ENCODE measurements at places on chromosomes 7 and 10.

DNA sequence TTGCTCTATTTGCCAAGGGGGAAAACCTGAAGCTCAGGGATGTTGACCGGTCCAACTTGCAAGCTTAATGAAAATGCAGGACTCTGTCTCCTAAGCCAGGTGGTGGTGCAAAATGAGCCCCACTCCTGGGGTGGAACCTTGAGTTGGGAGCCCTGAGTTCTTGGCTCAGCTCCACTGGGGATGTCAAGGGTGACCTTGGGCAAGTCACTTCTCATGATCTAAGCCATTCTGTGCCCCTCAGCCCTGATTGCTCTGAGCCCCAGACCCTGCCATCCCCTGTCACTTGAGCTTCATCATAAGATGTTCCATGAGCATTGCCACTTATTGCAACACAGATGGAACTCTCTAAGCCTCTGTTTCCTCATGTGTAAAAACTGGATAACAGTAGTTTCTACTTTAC lies 33.9 kb downstream of the MYL10 start:
- DNase-seq, result no peak

DNA sequence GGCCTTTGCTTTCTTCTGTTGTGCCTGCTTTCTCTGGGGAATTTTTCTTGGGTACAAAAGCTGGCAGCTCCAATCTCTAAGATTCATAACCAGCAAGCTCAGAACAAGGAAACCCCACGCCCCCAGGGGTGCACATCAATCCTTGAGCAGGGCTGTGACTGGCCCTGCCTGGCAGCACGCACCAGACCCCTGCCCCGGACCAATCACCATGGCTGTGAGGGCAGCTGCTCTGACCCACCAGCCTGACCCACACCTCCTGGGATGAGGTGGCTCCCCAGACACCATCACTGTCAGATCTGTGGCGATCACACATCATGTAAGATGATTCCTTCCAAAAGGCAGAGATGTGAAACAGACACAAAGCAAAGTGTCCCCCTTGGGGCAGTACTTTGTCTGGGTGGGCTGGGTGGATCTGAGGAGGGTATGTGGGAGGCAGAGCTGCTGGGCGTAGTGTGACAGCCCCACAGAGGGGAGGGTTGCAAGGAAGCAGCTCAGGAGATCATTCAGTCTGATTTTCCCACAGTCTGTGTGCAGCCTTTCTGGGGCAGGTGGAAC lies 175.5 kb upstream of the SHH start:
- DNase-seq, result no peak

GRCh38 chr7:66626331-66626934 lies 2.2 kb upstream of the KCTD7 start:
- DNase-seq, result no peak

DNA sequence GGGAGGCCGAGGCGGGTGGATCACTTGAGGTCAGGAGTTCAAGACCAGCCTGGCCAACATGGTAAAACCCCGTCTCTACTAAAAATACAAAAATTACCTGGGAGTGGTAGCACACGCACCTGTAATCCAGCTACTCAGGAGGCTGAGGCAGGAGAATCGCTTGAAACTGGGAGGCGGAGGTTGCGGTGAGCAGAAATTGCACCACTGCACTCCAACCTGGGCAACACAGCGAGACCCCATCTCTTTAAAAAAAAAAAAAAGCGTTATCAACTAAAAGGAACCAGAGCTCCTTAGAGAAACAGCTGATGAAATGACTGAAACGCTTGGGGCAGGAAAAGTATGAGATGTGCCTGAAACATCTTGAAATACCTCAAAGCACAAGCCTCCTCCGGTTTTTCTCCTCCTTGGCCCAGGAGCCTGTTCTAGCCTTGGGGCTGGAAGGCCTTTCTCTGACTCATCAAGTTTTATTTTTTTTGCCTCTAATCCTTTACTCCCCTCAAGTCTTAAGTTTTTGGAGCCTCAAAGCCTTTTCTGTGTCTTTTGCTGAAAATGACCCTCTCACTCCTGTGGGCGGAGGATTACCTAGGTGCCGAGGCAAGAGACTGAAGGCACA lies 2.6 kb upstream of the METTL27 start:
- DNase-seq, result no peak

DNA sequence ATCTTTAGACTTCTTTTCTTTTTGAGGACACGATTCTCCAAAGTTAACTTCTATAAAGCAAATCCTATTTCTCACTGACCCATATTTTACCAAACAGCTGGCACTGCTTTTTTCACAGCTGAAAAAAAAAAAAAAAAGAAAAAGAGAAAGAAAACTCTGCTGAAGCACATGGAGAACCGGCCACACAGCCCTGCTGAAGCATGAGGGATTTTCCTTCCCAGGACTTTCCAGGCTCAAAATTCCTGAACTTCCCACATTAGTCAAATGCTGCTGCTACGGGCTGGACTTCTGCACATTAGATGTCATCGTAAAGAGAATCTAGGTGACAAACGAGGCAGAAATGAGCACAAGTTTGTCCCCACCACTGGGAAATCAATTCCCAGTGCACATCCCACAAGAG lies 25.2 kb downstream of the HIPK2 start:
- DNase-seq, result no peak

GRCh38 chr7:150715293-150715692 lies 1.1 kb upstream of the GIMAP1 start:
- DNase-seq, result no peak

GRCh38 chr7:16369855-16370254 lies 51.5 kb downstream of the CRPPA start:
- DNase-seq, result no peak

GRCh38 chr7:111092406-111093236 lies 1.7 kb downstream of the LRRN3 start:
- DNase-seq, result no peak

DNA sequence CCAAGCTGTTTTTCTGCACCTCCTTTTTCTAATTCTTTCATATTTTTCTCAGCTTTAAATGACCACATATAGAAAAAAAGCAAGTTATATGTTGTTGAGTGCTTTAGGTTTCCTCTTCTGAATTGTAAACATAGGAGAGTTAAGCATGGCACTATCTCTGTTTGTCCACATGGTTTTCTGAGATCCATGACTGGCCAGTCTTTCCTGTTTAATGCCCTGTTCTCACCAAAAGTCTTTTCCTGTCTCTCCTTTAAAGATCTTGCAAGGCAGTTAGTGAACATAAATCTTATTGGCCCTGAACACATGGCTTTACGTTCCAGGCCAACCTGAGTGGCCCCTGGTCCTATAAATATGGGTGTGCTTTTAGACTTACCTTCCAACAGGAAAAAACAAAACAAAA lies 19.4 kb downstream of the TRPV5 start:
- DNase-seq, result no peak

GRCh38 chr10:69043931-69044531 lies 43.9 kb upstream of the SRGN start:
- DNase-seq, result no peak
